NCI-H510A (cell line): ENCODE measurements at places on chromosomes 12 and 14.

DNA sequence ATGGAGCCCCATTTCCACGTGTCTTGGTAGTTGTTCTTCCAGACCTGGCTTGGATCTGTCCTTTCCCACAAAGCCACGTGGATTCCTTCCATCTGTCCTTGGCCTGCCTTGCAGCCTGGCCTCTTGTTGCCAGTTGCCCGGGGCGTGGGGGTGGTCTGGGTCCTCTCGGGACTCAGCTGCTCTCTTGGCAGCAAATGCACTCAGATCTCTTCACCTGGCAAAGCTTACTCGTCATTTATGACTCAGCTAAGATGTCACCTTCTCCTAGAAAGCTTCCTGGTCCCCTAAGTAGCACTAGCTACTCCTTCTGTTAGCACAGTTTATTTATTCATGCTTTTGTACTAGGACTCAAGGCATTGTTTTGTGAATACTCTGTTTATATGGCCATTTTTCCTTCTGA, 13.6 kb downstream of the PLEKHG3 start:
- peak; percentile 11 for DNase-seq

DNA sequence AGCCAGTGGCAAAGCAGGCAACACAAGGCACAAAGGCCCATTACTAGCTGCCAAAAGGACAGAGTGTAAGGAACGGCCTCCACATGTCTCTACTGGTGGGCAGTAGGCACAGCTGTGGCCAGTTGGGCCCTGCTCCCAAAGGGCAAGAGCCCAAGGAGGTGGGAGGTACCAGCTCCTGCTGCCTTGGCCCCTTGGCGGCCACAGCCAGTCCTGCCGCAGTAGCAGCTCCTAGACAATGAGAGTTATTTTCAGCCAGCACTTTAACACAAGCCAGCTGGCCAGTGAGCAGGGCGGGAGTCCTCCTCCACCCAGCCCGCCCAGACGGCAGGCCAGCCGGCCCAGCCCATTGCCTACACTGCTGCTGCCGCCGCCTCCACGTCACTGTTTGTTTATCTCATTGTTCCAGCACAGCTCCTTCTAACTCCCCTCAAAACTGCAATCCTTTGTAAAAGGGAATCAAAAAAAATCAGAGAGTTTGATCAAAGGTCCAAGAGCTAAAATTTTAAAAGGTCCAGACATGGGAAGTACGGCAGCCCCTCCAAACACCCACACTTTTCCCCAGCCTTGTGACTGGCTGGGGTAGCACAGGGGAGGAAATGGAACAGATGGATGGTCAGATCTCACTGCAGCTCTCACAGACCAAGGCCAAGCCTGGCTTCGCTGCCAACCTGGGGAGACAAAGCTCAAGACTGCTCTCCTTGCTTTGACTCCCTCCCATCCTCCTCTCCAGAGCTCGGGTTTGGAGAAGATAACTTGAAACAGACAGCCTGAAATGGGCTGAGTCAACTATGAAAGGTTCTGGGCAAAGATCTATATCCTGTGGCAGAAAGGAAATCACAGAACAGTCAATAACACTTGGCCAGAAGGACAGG, 33.5 kb downstream of the FMNL3 start:
- DNase-seq: peak; percentile 74

GRCh38 chr14:78752518-78753188, 582.5 kb downstream of the NRXN3 start:
- no peak for DNase-seq

GRCh38 chr12:85424581-85425348, 144.7 kb downstream of the ALX1 start:
- DNase-seq: no peak

DNA sequence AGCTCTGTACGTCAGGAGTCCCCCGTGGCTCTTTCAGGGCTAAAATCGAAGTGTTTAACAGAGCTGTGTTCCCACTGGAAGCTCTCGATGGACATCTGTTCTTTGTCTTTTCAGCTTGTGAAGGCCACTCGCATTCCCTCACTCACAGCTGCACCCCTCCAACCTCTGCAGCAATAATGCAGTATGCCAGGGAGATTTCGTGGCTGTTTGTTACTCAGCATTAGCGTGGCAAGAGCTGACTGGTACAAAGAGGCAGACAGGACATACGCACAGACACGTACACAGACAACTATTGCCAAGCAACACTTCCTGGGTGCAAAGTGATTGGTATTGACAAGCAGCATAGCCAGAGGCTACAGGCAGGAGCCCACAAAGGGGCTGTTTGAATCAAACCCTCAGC, 11.8 kb upstream of the FBXO21 start:
- no peak for DNase-seq

DNA sequence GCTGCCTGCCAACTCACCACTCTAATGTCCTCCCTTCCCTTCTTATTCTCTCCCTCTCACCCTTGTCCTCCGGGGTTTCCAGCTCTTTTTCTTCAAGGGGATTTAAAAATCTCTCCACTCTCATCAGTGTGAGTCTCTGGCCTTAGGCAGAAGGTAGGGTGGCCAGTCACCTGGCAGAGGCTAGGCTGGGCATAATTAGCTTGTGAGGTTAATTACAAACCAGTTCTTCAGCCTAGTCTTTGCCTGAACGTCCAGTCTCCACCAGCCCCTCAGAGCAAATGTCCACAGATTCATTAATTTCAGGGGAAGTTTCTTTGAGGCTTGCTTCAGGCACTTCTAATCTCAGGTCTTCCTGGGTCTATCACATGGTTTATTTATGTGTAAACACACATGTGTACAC, 6.7 kb downstream of the KRT7 start:
- no peak for DNase-seq

DNA sequence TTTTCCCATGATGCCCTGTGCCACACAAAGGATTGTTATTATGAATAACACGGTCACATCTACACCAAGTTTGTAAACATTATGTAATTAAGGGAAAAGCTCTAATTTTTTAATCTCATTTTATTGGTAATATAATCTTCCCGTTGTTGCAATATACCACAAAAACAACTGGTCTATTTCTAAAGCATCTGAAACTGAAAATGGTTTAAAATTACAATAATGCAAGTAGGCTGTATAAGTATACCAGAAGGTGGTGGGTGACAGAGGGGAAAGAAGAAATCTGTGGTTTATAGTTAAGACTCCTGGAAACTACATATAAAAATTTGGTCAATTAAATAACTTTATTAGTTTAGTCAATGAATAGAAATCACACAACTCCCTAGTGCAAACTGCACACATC, 5.2 kb downstream of the DDHD1 start:
- no peak for DNase-seq

DNA sequence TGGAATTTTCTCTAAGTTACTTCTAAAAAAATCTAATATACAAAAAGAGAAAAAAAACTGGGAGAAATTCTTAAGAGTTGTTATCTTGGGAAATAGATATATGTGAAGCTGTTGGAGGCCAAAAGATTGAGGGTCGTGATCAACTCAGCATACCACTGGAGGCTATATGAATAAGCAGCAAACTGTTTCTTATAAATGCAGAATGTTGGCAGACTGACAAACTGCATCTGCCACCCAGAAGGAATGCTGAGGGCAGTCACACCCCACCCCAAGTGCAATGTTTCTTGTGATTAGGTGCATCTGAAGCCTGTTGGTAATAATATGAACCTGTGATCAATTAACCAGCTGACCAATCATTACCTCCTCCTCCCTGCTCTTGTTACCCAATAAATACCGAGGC, 818.6 kb upstream of the MGAT4C start:
- DNase-seq: no peak

DNA sequence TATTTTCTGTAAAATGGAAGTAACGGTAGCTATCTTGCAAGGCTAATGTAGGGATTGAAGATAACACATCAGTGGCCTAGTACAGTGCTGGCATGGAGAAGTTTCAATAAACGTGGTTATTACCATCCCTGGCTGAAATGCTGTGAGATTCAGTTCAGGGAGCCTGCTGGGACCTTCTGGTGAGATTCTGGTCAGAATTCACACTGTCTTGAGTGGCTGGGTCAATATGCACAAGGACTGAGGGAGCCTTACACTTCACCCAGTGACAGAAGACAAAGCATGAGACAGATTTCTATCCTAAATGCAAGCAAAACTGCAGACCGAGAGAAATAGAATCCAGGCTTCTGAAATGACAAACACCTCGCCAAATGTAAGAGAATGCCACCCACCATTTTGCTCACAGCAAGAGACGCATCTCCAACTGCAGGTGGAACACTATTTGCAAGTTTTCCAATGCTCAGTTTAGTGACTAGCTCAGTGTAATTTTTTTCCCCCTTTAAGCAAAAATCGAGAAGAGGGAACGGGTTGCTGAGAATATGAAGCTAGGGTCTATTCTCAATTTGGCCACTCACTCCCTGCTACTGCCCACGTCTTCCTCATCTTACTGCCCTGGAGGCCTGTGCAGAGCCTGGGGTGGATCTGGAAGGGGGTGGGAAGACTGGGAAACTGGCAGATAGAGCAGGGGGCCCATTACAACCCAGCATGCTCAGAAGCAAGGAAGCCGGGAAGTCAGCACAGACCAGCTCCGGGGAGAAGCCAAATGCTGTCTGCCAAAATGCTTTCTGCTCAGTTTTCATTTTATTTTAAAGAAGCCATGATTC, 201.3 kb downstream of the TTC7B start:
- no peak for DNase-seq

DNA sequence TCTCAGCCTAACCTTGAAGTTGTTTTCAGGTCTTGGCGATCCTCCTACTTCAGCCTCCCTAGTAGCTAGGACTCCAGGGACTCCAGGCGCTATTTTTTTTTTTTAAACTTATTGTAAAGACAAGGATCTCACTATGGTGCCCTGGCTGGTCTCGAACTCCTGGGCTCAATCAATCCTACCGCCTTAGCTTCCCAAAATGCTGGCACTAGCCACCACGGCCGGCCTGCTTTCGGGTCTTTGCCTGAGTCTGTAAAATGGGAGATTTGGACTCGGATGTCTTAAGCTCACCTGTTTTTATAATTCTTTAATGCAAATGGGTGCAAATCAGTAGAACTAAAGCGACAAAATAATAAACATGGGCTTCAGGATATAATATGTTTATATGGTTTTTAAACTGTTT, 858 bp upstream of the SYT10 start:
- no peak for DNase-seq

GRCh38 chr14:53126731-53127130, 26.4 kb downstream of the DDHD1 start:
- DNase-seq: no peak

GRCh38 chr12:106088811-106089485, 49.8 kb downstream of the NUAK1 start:
- DNase-seq: no peak

- no peak for DNase-seq
Measured at GRCh38 chr14:91366749-91367148, 50.9 kb downstream of the CCDC88C start.

- no peak for DNase-seq
Measured at GRCh38 chr14:63288853-63289252, 29.9 kb downstream of the GPHB5 start.

- no peak for DNase-seq
Measured at GRCh38 chr12:22447223-22447622, 97.1 kb downstream of the C2CD5 start.

DNA sequence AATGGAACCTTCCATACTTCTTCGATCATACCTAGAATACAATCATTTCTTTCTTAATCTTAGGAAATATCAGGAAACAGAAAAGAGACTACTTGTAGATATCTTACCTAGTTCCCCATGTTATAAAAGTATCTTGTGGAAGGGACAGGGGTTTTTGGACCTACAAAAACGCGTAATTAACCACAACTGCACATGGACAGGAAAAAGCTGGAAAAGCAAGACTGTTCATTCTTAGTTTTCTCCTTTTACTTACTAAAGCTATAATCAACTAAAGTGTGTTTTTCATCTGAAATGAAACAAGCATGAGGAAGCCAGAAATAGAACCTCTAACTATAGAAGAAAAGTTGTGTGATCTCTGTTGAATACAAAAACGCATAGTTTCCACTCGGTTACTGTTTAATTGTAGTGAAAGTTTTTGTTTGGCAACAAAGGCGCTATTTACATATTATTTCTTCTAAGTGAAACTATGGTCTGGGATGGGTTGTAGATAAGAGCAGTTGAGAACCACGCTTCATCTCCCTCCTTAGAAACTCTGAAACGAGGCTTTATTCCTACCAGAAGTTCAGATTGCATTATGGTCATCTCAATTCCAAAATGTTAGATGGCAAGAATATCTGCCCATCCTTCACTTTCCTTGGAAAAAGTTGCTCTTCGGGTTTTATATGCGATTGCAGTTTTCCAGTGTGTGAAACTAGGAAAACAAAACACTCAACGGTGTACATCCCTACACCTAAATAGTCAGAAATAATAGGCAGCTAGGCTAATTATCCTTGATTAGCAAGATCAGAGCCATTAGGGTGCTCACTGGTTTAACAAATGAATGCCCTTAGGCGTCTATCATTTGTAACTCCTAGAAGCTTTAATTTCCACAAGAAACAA, 1.1 kb downstream of the BCAT1 start:
- DNase-seq: no peak

DNA sequence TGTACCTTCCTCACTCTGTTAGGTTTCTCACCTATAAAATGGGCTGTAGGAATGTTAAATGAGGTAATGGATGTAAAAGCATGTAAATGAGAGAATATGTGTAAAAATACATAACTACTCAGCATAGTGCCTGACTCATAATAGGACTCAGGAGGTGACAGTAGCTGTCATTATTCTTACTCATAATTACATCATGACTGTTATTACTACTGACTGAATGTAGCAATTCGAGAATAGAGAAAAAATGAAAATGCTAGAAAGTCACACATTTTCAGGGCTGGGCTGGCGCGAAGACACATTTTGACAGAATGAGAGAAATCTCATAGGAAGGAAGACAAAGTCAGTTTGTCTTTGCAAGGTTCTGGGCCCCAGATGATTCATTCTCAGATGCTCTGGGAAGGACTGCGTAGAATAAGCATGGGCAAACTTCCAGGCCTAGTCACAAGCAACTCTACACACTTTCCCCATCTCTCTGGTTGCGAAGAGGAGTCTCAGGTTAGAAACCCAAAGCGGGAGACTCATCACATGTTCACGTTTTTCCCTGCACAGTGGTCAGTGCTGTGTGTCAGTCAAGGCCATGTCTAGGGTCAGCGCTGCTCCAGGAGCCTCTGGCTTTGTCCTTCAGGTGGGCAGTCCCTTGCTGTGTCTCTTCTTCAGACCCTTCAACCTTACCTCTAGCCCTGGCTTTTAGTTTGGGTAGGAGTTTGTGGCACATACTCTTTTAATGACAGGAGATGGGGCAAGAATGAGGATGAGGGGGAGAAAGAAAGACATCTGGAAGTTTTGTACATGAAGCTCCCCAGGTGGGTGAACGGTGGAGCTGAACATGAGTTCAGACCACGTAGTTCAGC, 8.4 kb downstream of the GPRC5A start:
- DNase-seq: no peak

DNA sequence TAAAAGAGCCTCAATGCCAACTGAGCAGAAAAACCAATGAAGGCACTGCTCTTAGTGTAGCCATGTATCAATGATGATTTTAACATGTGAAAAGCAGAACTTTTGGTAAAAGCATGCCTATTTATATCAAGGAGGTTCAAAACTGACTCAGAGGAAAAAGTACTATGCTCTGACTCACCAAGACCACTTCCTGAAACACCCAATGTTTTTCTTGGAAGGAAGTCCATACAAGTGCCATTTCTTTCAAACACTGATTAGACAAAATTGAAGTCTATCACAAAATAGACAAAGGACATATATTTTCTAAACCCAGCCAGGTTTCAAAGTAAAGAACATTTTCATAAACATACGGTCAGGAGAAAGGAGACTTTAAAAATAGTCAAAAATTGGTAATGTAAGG, 88.6 kb downstream of the EPS8 start:
- DNase-seq: no peak
